ENCODE measurements at places on chromosomes 13 and 19.
A peak's percentile ranks its signal among the peaks of the same experiment; 100 is the strongest.

GRCh38 chr13:45576466-45576865, 39.1 kb downstream of the ERICH6B start:
- H3K4me1 ChIP-seq: no peaks in the 10 kb centered on the region
- no peak for DNase-seq
- no peak overlapping the region for H3K4me3 ChIP-seq
- no peaks in the 10 kb centered on the region for H3K27me3 ChIP-seq

DNA sequence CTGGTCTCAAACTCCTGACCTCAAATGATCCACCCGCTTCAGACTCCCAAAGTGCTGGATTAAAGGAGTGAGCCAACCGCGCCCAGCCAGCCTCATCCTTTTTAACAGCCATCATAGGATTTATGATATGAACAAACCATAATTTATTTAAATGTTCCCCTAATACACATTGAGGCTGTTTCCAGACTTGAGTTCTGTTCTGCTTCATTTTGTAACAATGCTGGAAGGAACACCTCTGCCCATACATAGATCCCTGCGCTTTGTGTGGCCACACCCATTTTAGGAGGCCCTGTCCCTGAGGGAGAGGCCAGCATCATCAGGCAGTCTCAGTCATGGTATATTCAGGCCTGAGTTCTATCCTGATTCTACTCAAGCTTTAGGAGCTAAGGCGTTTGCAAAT, 35.9 kb downstream of the TPT1 start:
- H3K4me1 ChIP-seq: no peaks in the 10 kb centered on the region
- DNase-seq: no peak
- H3K36me3 ChIP-seq: no peaks in the 10 kb centered on the region
- no peak overlapping the region for H3K4me3 ChIP-seq
- H3K27ac ChIP-seq: no peak overlapping the region
- no peaks in the 10 kb centered on the region for H3K27me3 ChIP-seq

DNA sequence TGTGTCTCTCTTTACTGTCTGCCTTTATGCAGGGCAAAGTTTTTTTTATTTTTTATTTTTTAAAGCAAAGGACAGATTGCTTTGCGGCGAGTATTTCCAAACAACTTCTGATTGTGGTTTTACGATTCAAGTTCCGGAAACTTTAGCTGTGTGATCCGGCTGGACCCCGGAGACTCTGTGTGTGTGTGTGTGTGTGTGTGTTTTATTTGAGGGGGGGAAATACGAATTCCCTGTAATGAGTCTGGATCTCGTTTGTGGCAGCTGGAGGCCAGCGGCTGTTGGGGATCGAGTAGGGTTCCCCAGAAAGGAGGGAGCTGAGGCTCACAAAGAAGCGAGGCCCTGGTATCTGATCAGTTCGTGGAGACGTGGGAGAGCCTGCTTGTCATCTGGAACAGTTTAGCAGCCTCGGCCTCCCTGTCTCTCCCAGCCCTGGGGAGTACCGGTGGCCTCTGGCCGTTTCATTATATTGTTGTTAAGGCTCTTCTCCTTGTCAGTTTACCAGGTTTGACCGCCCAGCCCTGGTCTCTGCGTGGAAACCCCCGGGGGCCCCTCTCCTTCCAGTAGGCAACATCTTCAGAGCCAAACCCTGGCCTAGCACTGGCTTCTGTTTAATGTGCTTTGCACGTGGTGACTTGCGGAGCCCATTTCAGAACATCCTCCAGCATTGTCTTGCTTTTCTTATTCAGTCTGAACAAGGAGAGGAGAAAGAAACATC, 1.3 kb downstream of the FARP1 start:
- no peak for DNase-seq
- H3K36me3 ChIP-seq: no peaks in the 10 kb centered on the region
- no peaks in the 10 kb centered on the region for H3K27me3 ChIP-seq
- H3K4me1 ChIP-seq: peaks cover 37% of the 10 kb centered on the region
- peak overlapping the region; percentile 91 for H3K27ac ChIP-seq
- H3K4me3 ChIP-seq: peak overlapping the region; percentile 69

DNA sequence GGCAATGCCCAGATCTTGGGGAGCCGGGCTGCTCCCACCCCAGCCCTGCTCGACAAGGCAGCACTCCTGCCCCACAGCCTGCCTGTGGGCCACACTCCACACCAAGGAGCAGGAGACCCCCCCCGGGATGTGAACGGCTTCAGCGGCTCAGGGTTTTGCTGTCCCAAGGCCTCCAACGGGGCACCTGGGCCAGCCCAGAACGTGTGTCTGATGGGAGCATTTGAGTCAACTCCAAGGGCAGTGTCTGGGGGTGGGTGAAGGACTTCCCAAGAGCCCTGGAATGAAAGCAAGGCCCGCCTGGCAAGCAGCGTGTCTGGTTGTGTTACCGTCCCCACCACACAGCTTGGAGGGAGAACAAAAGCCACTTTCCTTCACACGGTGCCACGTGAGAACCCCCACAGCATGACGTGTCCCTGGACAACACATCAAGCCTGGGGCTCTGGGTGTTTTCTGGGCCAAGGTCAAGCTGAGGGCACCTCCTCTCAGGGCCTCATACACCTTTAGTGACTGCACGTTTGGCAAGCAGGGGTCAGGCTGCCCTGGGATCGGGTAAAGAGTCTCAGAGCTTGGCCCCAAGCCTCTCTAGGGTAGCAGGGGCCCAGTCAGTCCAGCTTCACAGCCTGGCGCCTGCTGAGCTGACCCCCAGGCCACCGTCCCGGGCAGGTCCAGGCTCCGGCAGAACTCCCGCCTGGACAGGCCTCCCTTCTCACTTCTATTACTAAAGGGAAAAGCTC, 6.0 kb downstream of the C13orf46 start:
- DNase-seq: no peak
- H3K36me3 ChIP-seq: no peaks in the 10 kb centered on the region
- no peaks in the 10 kb centered on the region for H3K4me1 ChIP-seq
- no peaks in the 10 kb centered on the region for H3K27me3 ChIP-seq

DNA sequence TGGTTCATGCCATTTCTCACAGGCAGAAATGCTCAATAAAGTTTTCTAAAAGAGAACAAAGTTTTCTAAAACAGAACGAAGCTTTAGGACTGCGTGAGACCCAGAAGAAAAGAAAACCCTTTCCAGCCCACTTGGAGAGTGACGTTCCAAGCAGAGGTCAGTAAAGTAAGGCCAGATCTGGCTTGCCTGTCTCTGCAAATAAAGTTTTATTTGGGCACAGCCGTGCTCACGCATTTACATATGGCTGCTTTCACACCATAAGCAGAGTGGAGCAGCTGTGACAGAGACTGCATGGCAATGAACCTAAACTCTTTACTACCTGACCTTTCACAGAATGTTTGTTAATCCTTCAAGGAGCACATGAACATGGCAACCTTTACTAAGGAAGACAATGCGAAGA, 23.6 kb downstream of the IRS2 start:
- H3K4me3 ChIP-seq: no peak overlapping the region
- no peaks in the 10 kb centered on the region for H3K36me3 ChIP-seq
- no peaks in the 10 kb centered on the region for H3K4me1 ChIP-seq
- no peak overlapping the region for H3K27ac ChIP-seq
- no peaks in the 10 kb centered on the region for H3K27me3 ChIP-seq

DNA sequence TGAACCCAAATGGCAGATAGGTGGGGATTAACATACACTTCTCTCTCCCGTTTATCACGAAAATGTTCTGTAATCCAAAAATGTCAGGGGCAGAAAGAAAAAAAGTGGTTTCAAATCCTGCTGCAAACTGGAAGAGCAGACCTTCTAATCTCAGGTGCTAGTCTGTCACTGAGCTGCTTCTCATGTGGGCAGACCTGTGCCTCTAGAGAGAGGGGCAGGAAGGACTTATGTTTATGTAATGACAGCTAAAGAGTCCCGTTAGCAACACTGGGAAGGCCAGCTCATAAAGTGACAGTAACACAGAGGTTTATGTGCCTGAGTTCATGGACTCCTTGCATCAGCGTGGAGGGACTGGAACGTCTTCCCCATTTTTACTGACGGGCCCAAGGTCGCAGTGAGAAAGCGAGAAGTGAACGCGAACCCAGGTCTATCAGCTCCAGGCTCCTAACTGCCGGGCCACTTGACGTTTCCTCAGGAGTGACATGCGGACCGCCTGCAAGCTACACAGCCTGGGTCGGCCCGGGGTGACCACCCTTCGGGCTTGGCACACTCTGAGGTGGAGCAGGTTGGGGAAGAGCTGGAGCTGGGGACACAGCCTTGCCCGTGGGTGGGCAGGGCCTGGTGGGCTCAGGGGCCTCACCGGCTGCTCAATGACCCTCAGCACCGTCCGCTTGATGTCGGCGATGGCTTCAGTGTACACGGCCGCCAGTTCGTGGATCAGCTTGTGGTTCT, 9.6 kb upstream of the RSPH6A start:
- H3K36me3 ChIP-seq: peaks cover 6% of the 10 kb centered on the region
- no peak for DNase-seq

Data from Caco-2 (cell line).